ENCODE measurements at places on chromosomes 16 and 17. TPM values are rescaled to one million over a fixed set of nuclear protein-coding genes. Genes with fewer than 3 reads are reported as not detected.

The MLYCD gene
- total RNA-seq, result 4.7 TPM

The ST6GALNAC2 gene
- total RNA-seq, result 3.3 TPM

The DNAJC7 gene
- total RNA-seq, result 76.2 TPM

The KRTAP9-4 gene
- not detected for total RNA-seq

The IGSF6 gene
- not detected for total RNA-seq

The CLEC3A gene
- not detected for total RNA-seq

The CNP gene
- 97.1 TPM for total RNA-seq

The ASGR1 gene
- 2.6 TPM for total RNA-seq

The KREMEN2 gene
- total RNA-seq, result 0.15 TPM

The SYCE1L gene
- 11.6 TPM for total RNA-seq

The CHST5 gene
- total RNA-seq, result not detected

The KRT24 gene
- total RNA-seq, result not detected

The EFCAB13 gene
- 5.3 TPM for total RNA-seq

The CES5A gene
- total RNA-seq, result not detected

The NACA2 gene
- total RNA-seq, result not detected

DNA sequence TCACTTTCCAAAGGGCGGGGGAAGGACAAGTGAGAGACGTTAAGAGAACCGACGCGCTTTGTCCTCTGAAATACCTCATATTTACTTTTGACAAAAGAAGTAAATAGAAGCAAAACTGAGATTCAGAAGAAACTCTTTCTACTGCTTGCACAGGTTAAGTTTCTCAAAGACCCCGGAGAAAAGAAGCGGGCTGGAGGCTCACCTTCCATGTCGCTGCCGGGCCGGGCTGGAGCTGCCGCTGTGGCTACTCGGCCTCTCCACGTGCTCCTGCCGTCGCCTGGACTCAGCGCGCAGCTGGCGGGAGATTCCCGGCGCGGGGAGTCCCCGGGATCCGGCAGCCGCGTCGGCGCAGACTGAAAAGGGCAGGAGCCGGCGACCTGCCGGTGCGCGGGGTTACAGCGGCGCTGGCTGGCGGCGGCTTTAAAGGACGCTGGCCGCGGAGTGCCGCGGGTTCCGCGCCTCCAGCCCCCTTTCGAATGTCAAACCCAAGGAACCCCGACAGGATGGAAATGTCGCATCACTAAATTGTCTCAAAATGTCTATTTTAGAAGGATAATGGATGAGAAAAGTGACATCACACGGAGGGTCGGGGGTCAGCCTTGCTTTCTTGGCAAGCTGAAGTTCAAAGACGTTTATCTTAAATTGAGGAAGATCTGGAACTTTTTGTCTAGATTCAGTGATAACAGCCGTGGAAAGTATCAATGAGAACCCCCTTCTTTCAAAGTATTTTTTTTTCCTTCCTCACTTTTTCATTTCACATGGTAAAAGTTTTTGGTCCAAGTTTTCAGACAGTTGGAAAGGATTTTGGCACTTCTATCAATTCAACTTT lies at the start of gene IKZF3:
IKZF3 (minus strand) TSS at position 395 of the 829 bp plus-strand sequence; CDS start at position 209, 186 bp downstream.
- DNase-seq, result no peak

GRCh38 chr16:14958970-14959369 lies 15.9 kb upstream of the PDXDC1 start:
- no peak for DNase-seq

GRCh38 chr16:69037373-69038160 lies 67.9 kb upstream of the HAS3 start:
- no peak for DNase-seq

GRCh38 chr17:2685696-2686095 lies 25.9 kb downstream of the CLUH start:
- no peak for DNase-seq

DNA sequence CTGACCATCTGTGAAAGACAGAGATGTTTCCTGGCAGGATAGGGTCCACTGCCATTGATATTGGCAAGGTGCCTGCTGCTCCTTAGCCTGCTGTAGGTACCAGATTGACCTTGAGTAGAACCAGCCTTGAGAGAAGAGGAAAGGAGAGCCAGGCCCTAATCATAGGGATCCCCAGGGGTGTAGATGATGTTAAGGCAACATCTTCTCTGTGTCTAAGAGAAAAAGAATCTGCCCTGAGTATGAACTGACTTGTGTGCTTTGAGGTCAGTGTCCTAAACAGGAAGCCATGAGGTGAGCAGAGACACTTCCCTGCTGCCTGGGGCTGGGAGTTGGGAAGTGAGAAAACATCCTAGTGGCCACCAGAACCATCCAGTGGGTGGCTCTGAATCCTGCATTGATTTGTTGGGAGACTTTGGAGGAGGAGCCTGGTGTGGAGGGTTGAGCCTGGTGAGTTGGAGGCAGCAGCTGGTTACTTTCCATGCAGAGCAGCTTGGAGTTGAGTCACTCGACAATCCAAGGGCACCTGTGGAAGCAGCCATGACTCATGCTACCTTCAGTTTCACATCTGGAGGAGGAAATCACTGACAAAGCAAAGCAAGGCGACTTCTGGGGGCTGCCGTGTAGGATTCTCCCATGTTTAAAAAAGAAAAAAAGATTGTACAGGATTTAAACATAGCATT lies 47.8 kb downstream of the BMERB1 start:
- peak; percentile 77 for DNase-seq

DNA sequence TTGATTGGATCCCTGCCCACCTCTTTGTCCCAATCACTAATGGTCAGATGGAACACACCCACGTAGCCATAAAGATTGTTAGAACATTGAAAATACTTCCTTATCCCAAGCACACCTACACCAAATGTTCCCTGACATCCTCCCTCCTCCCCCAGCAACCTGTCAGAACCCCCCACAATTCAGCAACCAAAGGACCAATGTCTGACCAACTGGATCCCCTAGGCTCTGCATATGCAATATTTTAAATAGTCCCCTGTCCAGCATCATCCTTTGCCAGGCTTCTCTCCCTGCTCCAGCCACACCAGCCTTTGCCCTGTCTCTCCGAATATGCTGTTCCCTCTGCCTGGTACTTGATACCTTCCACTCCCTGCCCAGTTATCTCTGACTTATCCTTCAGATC lies 54.9 kb upstream of the CES5A start:
- no peak for DNase-seq

DNA sequence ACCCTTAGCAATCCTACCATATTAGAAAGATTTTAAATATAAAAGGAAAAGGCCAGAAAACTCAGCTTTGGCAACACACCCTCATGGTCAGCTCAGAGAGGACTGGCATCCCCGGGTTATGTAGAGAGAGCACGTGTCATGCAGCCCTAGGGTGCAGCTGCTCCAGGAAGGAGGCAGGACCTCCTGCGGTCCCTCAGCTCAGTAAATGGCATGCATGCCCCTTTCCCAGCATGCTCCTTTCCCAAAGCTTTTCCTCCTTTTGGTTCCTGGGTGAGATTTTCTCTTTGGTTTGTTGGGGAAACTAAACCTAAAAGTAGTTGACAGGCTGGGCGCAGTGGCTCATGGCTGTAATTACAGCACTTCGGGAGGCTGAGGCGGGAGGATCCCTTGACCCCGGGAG lies 3.9 kb downstream of the GAN start:
- no peak for DNase-seq

DNA sequence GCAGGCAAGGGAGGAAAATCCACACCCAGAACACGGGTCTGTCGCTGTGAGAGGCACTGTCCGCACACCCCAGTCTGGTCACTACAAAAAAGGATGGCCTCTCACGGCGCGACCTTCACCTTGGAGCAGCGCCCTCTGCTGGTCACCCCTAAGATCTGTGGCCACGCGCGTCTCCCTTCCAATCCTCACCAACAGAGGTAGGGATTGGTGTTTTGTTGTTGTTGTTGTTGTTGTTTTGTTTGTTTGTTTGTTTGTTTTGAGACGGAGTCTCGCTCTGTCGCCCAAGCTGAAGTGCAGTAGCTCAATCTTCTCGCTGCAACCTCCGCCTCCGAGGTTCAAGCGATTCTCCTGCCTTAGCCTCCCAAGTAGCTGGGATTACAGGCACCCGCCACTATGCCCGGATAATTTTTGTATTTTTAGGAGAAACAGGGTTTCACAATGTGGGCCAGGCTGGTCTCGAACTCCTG lies 15.0 kb upstream of the C17orf58 start:
- no peak for DNase-seq

GRCh38 chr17:33179151-33179550 lies 113.9 kb downstream of the ASIC2 start:
- DNase-seq, result no peak

GRCh38 chr16:88378836-88379693 lies 3.7 kb upstream of the ZNF469 start:
- no peak for DNase-seq

- DNase-seq, result no peak
Observed at GRCh38 chr16:57613514-57613913, 14.9 kb upstream of the ADGRG1 start.

DNA sequence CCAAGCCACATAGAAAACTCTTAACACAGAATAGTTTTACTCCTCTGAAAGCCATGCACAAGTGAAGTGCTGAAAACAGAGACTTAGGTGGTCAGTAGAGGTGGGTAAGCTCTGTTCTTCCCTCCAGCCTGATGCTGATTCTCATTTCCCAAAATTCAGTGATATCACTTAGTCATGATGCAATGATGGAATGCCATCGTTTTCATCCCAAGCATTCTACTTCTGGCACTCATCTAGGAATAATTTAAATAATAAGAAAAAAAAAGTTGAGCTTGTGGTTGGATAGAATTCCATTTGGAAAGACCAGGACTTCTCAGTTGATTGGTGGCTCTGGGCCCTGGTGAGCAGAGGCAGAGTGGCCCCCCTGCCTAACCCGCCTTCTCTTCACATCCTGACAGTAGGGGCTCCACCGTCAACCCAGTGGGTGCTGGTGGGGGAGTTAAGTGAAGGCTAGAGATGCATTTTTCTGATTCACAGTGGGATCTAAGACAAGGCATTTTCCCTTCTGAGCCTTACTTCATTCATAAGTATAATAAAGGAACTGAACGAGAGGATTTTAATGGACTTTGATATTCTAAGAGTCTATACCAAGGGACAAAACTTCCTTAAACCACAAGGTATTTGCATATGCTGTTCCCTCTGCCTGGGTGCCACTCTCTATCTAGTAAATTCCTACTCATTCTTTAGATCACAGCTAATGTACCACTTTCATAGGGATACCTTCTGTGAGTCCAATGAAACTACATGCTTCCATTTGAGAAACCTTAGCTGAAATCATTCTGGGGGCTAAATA lies 310.3 kb upstream of the DYNLRB2 start:
- DNase-seq, result no peak

GRCh38 chr16:68444056-68444657 lies 4.2 kb downstream of the SMPD3 start:
- no peak for DNase-seq

GRCh38 chr17:83061586-83061985 lies 17.8 kb upstream of the METRNL start:
- DNase-seq, result no peak

GRCh38 chr17:81354954-81355347 lies 40.3 kb upstream of the BAHCC1 start:
- DNase-seq, result no peak

GRCh38 chr17:71482625-71483024 lies 638.2 kb upstream of the SOX9 start:
- DNase-seq, result no peak

DNA sequence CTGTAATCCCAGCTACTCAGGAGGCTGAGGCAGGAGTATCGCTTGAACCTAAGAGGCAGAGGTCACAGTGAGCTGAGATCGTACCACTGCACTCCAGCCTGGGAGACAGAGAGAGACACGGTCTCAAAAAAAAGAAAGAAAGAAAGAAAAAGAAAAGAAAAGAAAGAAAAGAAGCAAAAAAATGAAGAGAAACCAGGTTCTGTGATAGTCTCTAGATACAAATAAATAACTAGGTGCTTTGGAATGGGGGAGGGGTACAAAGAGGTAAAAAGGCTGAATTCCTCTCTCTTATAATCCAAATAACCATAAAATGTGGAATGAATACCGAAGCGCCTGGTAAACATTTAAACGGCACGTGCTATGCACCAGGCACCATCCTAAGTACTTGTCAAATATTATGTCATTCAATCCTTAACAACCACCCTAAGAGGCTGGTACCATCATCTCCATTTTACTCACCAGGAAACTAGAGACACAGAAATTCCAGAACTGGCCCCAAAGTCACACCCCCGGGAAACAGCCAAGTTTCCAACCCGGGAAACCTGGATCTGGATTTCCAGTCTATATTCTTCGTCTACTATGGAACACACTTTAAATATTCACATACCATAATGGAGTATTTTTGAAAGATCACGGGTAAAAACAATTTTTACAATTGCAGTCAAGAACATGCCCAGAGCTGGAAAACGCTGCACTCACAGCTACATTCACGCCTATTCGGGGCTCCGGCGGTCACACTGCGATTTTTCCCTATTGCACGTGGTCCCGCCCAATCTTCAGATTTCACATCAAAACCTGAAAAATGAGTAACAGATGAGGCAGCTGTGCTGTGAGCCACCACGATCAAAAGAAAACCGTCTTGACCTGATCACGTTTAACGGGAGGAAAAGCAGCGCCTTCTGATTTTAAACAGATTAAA lies 10.5 kb downstream of the NXN start:
- DNase-seq, result no peak

- DNase-seq, result no peak
Observed at GRCh38 chr16:67718668-67719047, 458 bp downstream of the GFOD2 start.

- DNase-seq, result peak; percentile 60
Observed at GRCh38 chr17:31843070-31843745, 15.8 kb downstream of the COPRS start.

GRCh38 chr16:66858740-66859396 lies 14.7 kb downstream of the CA7 start:
- DNase-seq, result no peak

- no peak for DNase-seq
Observed at GRCh38 chr16:89013692-89014402, 36.8 kb upstream of the CBFA2T3 start.

- no peak for DNase-seq
Observed at GRCh38 chr16:50802961-50803360, 61.1 kb downstream of the CYLD start.

GRCh38 chr17:73112246-73112645 lies 19.8 kb upstream of the SLC39A11 start:
- no peak for DNase-seq

- DNase-seq, result no peak
Observed at GRCh38 chr17:38653679-38654078, 21.1 kb downstream of the EPOP start.

GRCh38 chr17:15782866-15783265 lies 50.8 kb downstream of the TBC1D26 start:
- DNase-seq, result no peak

DNA sequence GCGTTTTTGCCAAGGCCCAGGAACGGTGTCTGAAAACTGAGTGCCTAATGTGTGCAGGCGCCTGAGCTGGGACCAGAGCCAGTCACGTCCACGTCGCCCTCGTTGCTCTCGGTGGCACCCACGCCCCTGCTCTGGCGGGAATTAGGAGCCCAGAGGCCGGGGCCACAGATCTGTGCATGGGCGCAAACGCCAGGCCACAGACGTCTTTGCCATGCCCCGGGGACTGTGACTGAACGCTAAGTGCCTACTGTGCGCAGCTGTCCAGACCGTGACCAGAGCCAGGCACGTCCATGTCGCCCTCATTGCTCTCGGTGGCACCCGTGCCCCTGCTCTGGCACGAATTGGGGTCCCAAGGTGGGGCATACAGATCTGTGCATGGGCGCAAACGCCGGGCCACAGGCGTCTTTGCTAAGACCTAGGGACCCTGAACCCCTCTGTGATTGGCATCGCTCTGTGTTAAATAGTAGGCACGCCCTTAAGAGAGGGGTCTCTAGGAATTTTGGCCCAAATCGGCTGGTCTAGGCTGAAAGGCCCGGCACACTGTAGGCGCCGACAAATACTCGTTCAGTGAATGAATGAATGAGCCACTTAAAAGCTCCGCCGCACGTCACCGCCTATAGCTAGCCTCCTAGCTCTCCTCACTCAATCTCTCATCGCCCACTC lies 827 bp upstream of the UBALD1 start:
- DNase-seq, result no peak

Measured in glomerular endothelial cell (primary cell).